ENCODE measurements at places on chromosomes 11 and 22. TPM values are rescaled to one million over a fixed set of nuclear protein-coding genes. Genes with fewer than 3 reads are reported as not detected.

DNA sequence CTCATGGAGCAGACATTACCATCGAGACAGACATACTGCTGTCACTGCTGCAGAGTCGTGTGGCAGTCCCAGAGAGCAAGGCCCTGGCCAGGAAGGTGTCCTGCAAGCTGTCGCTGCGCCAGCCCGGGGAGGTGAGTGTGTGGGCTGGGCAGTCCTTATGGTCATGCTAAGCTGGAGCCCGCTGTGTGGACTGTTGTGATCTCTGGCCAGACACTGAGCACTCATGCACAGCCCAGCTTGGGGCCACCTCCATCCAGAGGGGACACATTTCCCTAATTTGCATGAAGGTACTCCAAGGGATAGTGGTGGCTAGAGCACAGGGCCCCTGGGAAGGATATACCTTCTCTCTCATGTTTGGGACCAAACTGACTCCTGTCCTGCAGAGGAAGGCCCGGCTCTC, 9.6 kb downstream of the ANKK1 start:
- no peak for DNase-seq

PRAME gene
- 11.6 TPM for polyA plus RNA-seq

- DNase-seq = peak; percentile 68
These were observed 37.5 kb upstream of the LYVE1 start for GRCh38 chr11:10605941-10606381.

- DNase-seq = no peak
These were observed 1408.8 kb downstream of the TBC1D22A start for GRCh38 chr22:48171271-48171691.

OR5D13 gene
- polyA plus RNA-seq = not detected

- peak; percentile 61 for DNase-seq
These were observed 153.9 kb downstream of the TEAD1 start for GRCh38 chr11:12827929-12828812.

GRCh38 chr22:40588726-40589125, 47.8 kb downstream of the MRTFA start:
- DNase-seq = peak; percentile 41

ARRB1 gene
- polyA plus RNA-seq = 8.8 TPM

FAM111A gene
- polyA plus RNA-seq = 30.7 TPM

NPAS4 gene
- polyA plus RNA-seq = 0.24 TPM

SMTN gene
- 4.6 TPM for polyA plus RNA-seq

DNA sequence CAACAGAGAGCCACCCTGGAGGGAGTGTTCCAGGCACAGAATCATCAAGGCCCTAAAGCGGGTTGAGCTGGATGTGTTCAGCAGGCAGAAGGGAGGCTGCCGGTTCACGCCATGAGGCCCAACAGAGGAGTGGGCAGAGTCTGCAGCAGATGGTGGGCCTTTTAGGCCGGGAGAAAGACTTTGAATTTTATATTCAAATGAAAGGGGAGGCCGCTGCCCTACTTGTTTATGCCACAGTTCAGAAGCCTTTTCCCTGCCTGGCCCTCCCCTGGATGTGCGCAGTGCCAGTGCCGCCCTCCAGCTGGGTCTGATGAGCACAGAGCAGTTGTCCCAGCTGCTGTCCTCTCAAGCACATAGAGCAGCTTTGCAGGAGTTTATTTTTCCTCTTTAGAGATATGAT, 46.9 kb upstream of the TTC12 start:
- no peak for DNase-seq

DNA sequence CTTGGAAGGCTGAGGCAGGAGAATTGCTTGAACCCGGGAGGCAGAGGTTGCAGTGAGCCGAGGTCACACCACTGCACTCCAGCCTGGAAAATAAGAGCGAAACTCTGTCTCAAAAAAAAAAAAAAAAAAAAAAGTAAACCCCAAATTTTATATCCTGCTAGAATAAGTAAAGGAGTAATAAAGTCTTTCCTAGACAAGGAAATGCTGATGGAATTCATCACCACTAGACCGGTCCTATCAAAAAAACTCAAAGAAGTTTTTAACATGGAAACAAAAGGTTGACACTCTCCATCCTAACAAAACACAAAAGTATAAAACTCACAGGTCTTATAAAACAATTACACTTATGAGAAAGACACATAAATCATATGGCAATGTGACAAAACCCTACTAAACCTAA, 213.9 kb downstream of the SBF2 start:
- no peak for DNase-seq

- no peak for DNase-seq
These were observed 34.0 kb downstream of the WNT7B start for GRCh38 chr22:45942787-45943493.

POU2AF1 gene
- 0.80 TPM for polyA plus RNA-seq

- no peak for DNase-seq
These were observed 21.2 kb upstream of the CD5 start for GRCh38 chr11:61080986-61081590.

CDC45 gene
- 2.2 TPM for polyA plus RNA-seq

MS4A12 gene
- not detected for polyA plus RNA-seq

DNA sequence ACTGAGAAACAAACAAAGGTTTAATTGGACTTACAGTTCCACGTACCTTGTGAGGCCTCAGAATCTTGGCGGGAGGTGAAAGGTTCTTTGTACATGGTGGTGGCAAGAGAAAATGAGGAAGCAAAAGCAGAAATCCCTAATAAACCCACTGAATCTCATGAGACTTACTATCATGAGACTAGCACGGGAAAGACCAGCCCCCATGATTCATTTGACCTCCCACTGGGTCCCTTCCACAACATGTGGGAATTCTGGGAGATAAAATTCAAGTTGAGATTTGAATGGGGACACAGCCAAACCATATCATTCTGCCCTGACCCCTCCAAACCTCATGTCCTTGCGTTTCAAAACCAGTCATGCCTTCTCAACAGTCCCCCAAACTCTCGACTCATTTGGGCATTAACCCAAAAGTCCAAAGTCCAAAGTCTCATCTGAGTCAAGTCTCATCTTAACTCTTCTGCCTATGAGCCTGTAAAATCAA, 617.4 kb downstream of the CNTN5 start:
- no peak for DNase-seq

DNA sequence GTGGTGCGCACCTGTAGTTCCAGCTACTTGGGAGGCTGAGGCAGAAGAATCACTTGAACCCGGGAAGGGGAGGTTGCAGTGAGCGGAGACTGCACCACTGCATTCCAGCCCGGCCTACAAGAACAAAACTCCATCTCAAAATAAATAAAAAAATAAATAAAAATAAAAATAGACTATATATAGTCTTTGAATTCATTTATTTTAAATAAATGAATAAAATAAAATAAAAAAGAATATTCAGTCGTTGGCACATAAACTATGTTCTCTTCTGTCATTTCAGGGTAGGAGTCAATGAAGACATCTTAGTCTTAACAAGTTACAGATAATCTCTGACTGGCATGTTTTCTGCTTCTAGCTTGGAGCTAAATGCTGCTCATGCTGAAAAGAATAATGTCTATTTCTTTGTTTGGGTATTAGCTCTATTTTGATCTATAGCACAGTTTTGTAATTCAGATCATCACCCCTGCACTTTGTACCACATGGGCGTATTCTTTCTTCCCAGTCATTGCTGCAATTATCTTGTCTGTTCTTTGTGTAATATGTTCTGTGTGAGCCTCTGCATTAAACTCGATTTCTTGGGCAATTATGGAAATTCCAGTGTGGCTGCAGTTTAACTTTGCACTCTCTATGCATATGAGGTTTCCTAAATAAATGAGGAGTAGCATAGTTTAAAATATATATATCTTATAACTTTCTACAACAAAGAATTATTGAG, 1.4 kb upstream of the MS4A14 start:
- no peak for DNase-seq

GRCh38 chr11:531919-532526, 3.4 kb downstream of the HRAS start:
- DNase-seq = no peak

GRCh38 chr11:130765406-130765805, 150.9 kb downstream of the SNX19 start:
- no peak for DNase-seq

GRCh38 chr11:10414181-10414580, 40.9 kb upstream of the AMPD3 start:
- peak; percentile 35 for DNase-seq

DNA sequence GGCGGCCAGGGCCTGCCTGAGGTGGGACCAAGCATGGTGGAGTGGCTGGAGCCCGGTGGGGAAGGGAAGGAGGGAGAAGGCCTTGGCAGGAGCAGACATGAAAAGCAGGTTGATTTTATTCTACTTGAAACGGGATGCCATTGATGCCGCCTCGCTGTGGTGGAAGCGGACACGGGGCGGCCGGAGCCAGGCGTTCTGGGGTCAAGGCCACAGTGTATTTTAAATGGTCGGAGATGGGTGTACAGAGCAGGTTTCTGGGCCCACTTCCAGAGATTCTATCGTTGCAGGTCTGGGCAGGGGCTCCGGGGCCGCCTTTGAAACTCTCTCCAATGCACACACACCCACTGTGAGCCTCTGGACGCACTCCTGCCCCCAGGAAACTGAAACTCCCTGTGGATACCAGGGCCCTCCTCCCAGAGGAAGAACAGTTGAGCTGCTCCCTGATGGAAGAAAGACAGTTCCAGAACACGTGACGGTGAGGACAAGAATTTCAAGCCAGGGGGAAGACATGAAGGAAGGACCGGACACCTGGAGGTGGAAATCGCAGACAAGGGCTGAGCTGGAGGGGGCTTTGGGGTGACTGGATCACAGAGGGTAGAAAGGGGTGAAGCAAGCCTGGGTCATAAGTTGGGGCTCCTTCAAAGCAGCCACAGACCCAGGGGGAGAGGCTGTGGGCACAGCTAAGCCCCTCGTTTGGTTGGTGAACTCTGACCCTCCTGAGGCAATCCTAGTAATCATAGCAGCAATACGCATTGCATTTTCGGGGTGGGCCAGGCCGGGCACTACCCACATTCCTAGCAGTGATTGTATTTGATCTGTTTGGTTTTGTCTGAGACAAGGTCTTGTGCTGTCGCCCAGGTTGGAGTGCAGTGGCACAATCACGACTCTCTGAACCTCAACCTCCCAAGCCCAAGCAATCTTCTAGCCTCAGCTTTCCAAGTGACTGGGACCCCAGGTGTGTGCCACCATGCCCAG, 12.3 kb upstream of the LINC01488 start:
- DNase-seq = no peak

SUN2 gene
- 13.0 TPM for polyA plus RNA-seq

OR5A1 gene
- not detected for polyA plus RNA-seq

GRCh38 chr11:12077535-12078280, 32.7 kb upstream of the MICAL2 start:
- DNase-seq = no peak

DNA sequence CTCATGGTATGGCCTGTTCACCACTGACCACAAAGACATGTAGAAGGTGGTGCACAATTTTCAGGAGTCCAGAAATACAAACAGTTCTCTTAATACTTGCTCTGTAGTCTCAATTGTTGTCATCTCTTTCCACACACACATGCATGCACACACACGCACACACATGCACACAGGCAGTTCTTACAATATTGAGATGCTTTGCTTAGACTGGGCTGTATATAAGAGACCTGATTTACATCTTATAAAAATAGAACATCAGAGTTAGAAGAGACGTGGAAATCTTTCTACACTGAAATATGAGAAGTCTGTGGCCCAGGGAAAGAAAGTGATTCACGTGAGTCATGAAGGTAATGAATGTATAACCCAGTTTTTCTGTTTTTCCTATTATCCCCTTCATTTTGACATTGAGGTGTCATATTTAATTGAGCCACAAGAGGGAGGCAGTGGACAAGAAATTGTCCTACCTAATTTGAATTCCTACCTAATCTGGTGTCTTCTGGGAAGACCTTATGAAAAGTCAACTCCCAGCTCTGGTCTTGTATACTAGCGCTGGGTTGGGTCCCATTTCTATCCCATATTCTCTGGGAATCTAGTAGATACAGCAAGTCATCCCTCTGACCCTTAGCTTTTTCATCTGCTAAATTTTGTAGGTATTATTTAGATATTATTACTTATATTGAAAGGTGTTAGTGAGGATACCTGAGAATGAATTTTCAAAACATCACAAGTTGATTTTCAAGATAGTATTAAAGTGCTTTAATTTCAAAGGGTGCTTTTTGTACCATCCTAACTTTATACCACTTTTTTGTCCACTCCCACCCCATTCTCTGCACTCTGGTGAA, 14.9 kb upstream of the MS4A4A start:
- peak; percentile 38 for DNase-seq

DNA sequence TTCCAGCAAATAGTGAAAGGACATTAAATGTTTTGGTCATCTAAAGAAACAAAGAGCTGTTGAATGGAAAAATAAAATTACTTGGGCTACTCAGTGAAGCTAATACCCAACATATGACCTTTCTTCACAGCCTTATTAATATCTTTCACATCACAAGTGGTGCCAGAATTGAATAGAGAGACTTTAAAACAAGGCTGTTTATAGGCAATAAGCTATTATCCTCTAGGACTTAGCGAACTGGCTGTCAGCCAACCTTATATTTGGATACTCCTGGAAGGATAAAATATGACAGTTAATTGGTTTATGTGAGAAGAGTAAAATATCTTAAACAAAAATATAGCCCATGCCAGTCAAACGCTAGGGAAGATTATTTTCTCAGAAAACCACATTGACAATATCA, 225.5 kb upstream of the BLID start:
- DNase-seq = no peak

DNA sequence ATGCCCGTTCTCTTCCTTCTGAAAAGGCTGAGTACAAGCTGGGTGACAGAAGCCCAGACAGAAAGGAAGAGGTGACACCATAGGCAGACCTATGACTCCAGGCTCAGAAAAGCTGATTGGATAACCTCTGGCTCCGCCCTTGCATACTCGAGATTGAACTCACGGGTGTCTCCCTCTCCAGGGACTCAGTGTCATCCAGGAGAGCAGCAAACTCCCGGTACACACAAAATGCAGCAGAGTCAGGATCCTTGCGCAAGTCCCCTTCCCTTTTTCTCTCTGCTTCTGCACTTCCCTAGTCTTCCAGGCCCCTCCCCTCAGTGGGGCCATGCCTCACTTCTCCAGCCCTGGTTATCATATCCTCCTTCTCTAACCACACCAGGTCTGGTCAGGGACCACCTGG, 9.8 kb downstream of the SCN4B start:
- DNase-seq = no peak

DNA sequence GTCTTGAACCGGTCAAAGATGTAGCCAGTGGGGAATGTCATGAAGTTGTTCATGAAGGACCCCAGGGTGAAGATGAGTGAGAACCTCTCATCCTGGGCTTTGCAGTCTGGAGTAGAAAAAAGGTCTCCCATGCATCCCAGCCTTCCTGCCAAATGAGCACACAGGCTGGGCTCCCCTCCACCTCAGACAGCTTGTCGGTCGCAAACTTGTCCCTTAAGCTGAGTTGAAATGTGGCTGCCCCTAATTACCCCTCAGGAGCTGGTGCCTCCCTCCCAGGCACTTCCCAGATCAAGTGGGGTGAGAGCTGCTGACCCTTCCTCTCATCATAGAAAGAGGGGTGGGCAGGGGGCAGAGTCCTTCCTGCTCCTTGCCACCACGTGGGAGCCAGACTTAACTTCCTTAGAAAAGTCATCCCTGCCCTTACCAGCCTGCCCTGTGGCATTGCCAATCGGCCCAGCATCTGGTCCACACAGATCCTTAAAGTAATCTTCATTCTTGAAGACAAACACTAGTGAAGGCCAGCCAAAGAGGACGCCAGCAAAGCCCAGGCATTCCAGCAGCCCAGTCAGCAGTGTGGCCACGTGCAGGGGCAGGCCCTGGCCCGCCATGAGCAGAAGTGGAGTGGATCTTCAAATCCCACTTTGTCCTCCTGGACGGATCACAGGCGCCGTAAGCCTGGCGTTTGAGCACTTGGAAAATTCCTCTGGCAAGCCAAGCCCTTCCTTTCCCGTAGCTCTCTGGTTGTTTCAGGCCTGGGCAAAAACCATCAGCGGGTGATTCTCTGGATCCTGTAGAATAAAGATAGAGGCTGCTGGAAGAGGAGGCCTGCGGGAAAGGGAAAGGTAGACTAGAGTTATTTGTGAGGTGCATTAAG, 1.1 kb downstream of the SLC43A3 start:
- DNase-seq = peak; percentile 48

ACTN3 gene
- polyA plus RNA-seq = 0.09 TPM

GRCh38 chr11:78830277-78830819, 255.7 kb upstream of the NARS2 start:
- no peak for DNase-seq
